ENCODE measurements at places on chromosomes 6 and 20. TPM values are rescaled to one million over a fixed set of nuclear protein-coding genes. Genes with fewer than 3 reads are reported as not detected.
A peak's percentile ranks its signal among the peaks of the same experiment; 100 is the strongest.

DNA sequence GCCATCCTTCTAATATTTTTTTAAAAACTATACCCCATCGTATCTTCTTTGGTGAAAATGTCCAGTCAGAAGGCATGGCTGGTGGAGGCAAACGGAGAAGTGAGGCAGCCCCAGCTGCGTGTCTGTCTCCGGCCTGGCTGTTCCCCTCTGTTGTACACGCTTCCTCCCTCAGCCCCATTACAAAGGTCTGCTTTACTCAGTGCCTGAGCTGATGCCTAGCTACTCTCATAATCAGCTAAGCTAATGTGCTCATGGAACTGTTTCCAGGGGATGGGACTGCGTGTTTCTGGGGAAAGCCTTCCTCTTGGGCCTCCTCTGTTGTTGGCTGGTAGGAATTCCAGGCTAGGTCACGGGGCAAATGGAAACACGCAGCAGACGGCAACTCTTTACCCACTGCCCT lies 67.3 kb downstream of the PPP1R3G start:
- no peaks in the 10 kb centered on the region for H3K36me3 ChIP-seq
- H3K4me1 ChIP-seq = no peaks in the 10 kb centered on the region
- H3K27me3 ChIP-seq = no peaks in the 10 kb centered on the region
- no peak overlapping the region for H3K27ac ChIP-seq

- H3K4me3 ChIP-seq = no peak overlapping the region
- H3K27ac ChIP-seq = no peak overlapping the region
- H3K36me3 ChIP-seq = peaks cover 21% of the 10 kb centered on the region
Measured at GRCh38 chr6:125853756-125854155, 63.0 kb downstream of the NCOA7 start.

The TBX18 gene
- not detected for total RNA-seq

GRCh38 chr20:44643596-44644229 lies 7.8 kb downstream of the ADA start:
- no peaks in the 10 kb centered on the region for H3K27me3 ChIP-seq
- H3K4me1 ChIP-seq = peaks cover 67% of the 10 kb centered on the region
- peaks cover 23% of the 10 kb centered on the region for H3K36me3 ChIP-seq
- peak overlapping the region; percentile 92 for H3K27ac ChIP-seq
- H3K4me3 ChIP-seq = peak overlapping the region; percentile 69
- DNase-seq = peak; percentile 85

- H3K27ac ChIP-seq = no peak overlapping the region
- H3K36me3 ChIP-seq = no peaks in the 10 kb centered on the region
- no peak for DNase-seq
- H3K27me3 ChIP-seq = peaks cover 39% of the 10 kb centered on the region
- H3K4me1 ChIP-seq = no peaks in the 10 kb centered on the region
Measured at GRCh38 chr20:46618316-46619100, 32.8 kb downstream of the SLC13A3 start.

The CYP21A2 gene
- total RNA-seq = not detected

The CLIC5 gene
- total RNA-seq = 2.0 TPM

GRCh38 chr20:5913166-5913565 lies 37.2 kb downstream of the TRMT6 start:
- DNase-seq = no peak
- H3K4me3 ChIP-seq = no peak overlapping the region
- peaks cover 9% of the 10 kb centered on the region for H3K4me1 ChIP-seq
- no peak overlapping the region for H3K27ac ChIP-seq
- H3K27me3 ChIP-seq = peaks cover 47% of the 10 kb centered on the region

GRCh38 chr6:24240943-24241342 lies 114.9 kb downstream of the NRSN1 start:
- peaks cover 4% of the 10 kb centered on the region for H3K36me3 ChIP-seq
- DNase-seq = no peak
- H3K27ac ChIP-seq = no peak overlapping the region
- peaks cover 2% of the 10 kb centered on the region for H3K4me1 ChIP-seq
- peaks cover 4% of the 10 kb centered on the region for H3K27me3 ChIP-seq

The COX4I2 gene
- not detected for total RNA-seq

GRCh38 chr6:163945808-163946207 lies 531.3 kb downstream of the QKI start:
- H3K4me3 ChIP-seq = no peak overlapping the region
- H3K36me3 ChIP-seq = no peaks in the 10 kb centered on the region
- no peaks in the 10 kb centered on the region for H3K4me1 ChIP-seq

DNA sequence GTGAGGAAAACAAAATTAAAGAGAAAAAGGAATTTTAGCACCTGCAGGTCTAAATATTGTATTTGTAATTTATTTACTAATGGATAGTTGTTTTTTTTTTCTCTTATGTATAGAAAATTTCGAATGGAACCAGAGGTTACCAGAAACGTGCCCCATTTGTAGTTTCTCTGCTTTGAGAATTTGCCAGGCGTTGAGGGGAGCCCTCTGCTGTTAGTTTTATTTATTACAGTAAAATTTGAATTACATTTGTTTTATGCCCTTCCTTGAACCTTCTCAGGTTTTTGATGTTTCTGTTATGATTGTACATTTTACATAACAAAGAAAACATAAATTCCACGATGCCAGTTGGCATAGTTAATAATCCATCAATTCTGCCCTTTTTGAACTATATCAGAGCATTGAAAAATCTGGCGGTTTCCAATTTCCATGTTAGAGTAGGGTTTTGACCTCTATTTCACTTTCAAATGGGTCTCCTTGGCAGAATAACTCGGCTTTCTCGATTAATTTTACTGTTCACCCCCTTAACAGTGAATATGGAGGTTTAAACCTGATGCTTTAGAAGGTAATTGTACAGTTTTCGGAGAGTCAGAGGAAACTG lies 35.1 kb upstream of the RFPL4B start:
- H3K27me3 ChIP-seq = peaks cover 34% of the 10 kb centered on the region
- H3K36me3 ChIP-seq = no peaks in the 10 kb centered on the region
- DNase-seq = peak; percentile 69
- H3K27ac ChIP-seq = no peak overlapping the region
- no peak overlapping the region for H3K4me3 ChIP-seq

GRCh38 chr6:42452171-42453030 lies 675 bp upstream of the TRERF1 start:
- peak; percentile 88 for DNase-seq
- peak overlapping the region; percentile 99 for H3K4me3 ChIP-seq
- H3K27ac ChIP-seq = peak overlapping the region; percentile 97
- peaks cover 22% of the 10 kb centered on the region for H3K36me3 ChIP-seq

DNA sequence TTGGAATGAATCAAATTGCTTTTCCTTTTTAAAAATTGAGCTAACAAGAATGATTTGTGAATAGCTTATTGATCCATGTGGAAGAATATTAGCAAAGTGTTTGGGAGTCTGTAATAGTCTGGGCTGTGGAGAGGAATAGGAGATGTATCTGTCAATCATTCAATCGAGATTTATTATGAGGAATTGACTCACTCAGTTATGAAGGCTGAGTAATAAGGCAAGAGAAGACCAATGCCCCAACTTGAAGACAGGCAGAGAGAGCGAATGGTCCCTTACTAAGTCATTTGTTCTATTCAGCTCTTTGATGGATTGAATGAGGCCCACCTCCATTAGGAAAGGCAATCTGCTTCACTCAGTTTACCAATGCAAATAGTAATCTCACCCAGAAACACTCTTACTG lies 403.0 kb downstream of the CD83 start:
- no peaks in the 10 kb centered on the region for H3K27me3 ChIP-seq
- no peak overlapping the region for H3K4me3 ChIP-seq
- no peak for DNase-seq
- H3K36me3 ChIP-seq = no peaks in the 10 kb centered on the region
- no peaks in the 10 kb centered on the region for H3K4me1 ChIP-seq
- H3K27ac ChIP-seq = no peak overlapping the region
